Cerebellar nuclear complex (tissue), 1 donor: ENCODE measurements at places on chromosomes 1 and 21.

DNA sequence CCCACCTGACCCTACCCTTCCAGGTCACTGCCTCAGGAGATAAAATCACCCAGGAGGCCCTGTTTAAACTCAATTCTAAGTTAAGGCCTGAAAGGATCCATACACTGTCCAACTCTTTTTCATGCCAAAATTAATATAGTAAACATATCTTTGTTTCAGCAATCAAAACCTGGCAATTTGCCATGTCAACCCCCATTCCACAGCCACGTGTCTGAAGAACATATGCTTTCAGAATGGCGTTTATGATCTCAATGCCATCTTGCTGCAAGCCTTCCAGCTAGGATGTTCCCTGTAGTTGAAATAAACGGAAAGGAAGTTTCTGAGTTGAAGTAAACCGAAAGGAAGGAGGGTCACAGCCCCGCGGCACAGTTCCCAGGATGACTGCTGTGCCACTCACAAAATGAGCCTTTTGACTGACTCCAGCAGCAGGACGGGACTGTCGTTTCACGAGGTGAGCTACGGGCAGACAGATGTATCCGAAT lies 472.0 kb downstream of the SMYD3 start:
- DNase-seq: no peak

DNA sequence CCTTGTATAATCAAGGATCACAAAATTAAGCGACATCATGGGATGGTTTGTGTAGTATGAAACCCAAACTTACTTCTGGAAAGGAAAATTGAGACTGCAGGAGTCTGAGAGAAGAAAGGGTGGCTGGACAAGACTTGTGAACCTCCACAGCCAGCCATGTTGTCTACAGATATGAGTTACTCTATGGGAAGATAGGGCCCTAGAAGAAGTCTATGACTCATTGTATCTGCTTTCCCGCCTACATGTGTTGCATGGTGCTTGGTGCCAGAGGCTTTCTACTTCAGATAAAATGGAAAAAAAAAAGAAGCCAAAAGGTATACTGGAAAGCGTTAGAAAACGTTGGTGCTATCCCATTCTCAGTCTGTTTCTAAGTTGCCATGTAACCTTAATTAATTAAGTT lies 18.7 kb upstream of the OR6N2 start:
- DNase-seq: no peak

- DNase-seq: no peak
Observed at GRCh38 chr1:41954533-41954944, 35.8 kb upstream of the HIVEP3 start.

GRCh38 chr1:30190511-30191153 lies 532.8 kb downstream of the MATN1 start:
- no peak for DNase-seq

GRCh38 chr1:153563991-153564390 lies 1.7 kb downstream of the S100A2 start:
- no peak for DNase-seq

GRCh38 chr21:33315946-33316710 lies 8.6 kb upstream of the IFNAR1 start:
- DNase-seq: no peak

- DNase-seq: no peak
Observed at GRCh38 chr1:2554621-2555387, 1.4 kb upstream of the TNFRSF14 start.

GRCh38 chr1:2009101-2010053 lies 5.8 kb upstream of the CFAP74 start:
- DNase-seq: peak; percentile 65

- DNase-seq: no peak
Observed at GRCh38 chr1:79852004-79852403, 845.5 kb upstream of the ADGRL4 start.

DNA sequence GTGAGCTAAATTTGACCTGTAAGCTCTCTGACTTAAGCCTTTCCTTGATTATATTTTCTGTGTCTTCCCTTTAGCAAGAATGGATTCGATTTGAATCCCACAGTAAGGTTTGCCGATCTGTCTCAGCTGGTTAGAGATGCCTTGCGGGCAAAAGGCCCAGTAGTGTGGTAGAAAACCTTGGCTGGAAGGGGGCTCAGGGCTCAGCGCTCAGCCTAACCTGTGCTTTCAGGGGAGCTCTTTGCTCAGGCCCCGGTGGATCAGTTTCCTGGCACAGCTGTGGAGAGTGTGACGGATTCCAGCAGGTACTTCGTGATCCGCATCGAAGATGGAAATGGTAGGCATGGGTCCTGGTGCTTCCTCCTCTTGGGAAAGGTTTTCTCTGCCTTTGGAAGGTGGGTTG lies 7.1 kb downstream of the NECAP2 start:
- DNase-seq: no peak

- DNase-seq: no peak
Observed at GRCh38 chr1:209318181-209319056, 265.1 kb upstream of the CAMK1G start.

GRCh38 chr1:170218257-170218650 lies 72.5 kb downstream of the NTMT2 start:
- DNase-seq: no peak

- no peak for DNase-seq
Observed at GRCh38 chr1:226665505-226666163, 73.4 kb downstream of the ITPKB start.

- DNase-seq: no peak
Observed at GRCh38 chr1:39896909-39897685, 4.6 kb downstream of the MYCL start.

DNA sequence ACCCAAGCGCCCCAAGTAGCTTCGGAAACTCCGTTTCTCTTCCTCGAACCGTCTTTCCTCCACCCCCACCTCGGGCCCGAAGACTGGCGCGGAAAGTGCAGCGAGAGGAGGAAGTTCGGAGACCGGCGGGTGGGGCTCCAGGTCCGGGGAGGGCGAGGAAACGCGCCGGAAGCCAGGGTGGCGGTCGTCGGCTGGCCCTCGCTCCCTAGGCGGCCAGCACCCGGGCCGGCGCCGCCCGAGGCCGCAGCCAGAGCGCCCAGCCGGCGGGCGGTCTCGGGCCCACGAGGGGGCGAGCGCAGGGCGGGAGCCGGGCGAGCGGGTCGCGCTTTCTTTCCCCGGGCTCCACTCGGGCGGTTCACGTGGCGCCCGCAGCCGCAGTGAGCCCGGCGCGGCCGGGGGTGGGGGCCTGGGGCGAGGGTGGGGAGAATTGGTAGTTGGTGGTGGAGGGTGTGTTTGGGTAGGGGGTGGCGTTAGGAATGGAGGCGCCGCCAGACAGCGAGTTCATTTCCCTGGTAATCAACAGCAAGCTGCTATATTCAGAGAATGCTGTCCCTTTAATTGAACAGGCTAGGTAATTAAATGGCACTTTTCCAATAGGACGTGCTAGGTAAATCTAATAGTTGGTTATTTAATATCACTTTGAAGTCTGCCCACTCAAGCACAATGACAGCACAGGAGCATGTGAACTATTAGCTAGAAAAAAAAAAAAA lies 6.7 kb downstream of the LMO4 start:
- no peak for DNase-seq

DNA sequence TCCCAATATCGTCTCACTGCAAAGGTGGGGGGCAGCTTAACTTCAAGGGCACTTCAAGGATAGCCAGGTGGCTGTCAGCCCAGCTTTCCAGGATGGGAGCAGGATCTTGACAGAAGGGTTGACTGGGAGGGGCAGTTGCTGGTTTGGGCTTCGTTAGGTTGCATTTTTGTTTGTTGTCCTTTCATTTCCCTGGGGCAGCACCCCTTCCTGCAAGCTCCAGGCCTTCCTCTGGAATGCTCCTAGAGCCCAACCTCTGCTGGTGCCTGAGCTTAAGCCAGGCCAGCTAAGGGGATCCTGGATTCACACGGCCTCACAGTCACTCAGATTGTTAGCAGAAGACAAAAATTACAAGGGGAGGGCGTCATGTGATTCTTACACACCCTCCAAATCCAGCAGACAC lies 4.1 kb upstream of the OLIG2 start:
- no peak for DNase-seq

- DNase-seq: no peak
Observed at GRCh38 chr1:237864338-237865244, 26.1 kb downstream of the ZP4 start.

DNA sequence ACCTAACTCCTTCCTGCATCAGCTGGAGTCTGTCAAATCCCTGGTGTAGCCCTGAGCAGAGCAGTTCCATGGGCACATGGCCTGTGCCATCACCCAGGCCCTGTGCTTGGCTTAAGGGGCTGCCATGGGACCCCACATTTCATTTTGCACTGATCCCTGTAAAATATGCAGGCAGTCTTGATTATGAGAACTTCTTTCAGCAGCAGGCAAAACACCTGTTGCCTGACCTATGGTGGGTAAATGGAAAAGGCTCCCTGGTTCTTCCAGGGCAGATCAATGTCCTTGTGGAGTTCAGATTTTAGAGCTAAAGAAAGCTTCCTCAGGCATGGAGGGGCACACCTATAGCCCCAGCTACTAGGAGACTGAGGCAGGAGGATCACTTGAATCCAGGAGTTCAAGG lies 44.2 kb downstream of the HSD3B1 start:
- no peak for DNase-seq

GRCh38 chr1:83810144-83810543 lies 188.8 kb downstream of the TTLL7 start:
- no peak for DNase-seq

GRCh38 chr1:245046315-245046714 lies 108.5 kb upstream of the KIF26B start:
- DNase-seq: peak; percentile 84

DNA sequence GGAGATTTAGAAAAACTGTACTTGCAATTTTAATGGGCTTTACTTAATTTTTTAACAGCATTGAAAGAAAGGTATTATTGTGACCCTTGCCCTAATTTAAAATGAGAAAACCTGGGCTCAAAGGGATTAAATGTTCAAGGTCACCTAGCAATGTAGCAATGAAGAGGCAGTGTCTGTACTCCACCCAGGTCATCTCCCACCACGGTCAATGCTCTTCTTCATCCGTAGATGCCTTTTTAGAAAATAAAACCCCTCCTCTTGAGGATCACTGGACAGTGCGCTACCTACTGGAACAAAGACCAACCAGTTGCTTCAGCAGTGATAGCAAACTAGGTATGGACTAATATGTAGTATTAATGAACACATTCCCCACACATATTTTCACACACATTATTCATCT lies 29.8 kb upstream of the HAO2 start:
- no peak for DNase-seq

GRCh38 chr1:6028042-6028850 lies 17.4 kb upstream of the KCNAB2 start:
- no peak for DNase-seq

GRCh38 chr1:36771240-36771639 lies 263.1 kb downstream of the GRIK3 start:
- DNase-seq: no peak
